Activated CD4-positive, alpha-beta T cell treated with anti-CD3 and anti-CD28 coated beads for 24 hours (primary cell): ENCODE measurements at places on chromosomes 5 and 9.

DNA sequence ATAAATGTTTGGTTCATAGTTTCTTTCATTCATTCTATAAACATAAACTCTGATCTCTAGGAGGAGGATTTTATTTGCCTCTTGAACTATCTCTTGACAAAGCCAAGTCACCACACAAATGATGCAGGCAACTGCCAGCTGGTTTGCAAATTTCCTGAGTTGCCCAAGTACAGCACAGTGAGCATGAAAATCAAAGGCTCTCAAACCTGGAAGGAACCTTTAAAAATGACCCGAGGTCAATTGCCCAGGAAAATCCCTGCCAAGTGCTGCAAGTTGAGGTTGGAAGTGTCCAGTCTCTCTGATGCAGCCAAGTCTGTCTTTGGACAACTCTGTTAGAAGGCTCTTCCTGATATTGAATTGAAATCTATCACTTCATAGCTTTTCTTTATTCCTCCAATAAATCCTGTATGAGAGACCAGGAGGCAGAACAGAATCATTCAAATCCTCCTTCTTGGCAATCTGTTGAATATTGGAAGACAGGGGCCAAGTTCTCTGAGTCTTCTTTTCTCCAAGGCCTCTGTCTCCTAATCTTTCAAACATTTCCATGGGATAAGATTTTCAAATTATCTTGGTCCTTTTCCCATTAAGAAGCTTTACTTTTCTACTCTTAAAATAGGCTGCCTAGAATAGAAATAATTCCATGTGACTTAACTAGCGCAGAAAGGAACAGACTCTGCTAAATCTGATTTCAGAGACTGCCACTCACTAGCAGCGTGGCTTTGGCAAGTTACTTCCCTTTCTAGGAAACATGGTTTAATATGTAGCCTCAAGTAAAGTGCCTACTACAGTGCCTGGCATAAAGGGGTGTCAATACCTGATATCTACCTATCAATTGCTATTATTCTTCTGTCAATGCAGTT lies 159.2 kb downstream of the SNX18 start:
- no peak for DNase-seq

DNA sequence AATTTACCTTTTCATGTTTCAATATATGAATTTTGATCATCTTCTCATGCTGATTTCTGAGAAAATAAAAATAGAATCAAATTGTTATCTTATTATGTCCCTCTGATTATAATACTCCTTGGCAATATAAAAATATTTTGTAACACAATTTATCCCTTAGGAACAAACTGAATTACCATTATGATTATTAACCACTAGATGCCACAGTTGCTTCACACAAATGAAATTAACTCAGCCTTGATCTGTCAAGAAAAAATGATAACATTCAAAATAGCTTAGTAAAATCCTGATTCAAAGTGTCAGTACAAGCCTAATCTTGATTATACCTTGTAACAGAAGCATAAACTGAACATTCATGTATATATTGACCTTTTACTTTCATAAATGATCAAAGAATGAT lies 4.8 kb upstream of the CHSY3 start:
- no peak for DNase-seq

DNA sequence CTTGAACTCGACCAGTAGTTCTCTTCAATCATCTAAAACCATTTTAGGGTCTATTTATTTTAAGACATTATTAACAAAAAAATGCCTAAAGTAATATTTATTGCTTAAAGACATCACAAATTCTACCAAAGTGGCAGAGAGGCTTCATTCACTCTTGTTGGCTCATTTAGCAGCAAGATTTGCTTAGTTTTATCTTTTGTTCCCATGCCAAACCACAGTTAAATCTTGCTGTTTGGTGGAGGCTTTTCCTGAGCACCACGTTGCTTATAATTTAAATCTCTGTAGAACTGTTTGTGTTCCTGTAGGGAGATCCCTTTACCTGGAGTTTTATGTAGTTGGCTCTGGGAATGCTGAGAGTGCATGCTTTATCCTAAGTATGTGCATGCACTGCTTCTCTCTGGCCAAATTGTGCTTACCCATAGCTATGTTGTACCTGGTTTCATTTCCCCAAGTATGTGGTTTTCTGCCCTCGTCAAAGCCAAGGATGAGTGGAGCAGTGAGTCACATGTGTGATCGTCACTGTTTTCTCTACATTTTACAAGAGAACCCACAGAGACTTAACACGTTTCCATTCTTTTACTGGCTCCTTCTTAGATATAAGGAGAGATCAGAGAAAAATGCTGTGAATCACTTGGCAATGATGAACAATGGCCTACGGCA lies 42.1 kb upstream of the MAST4 start:
- peak; percentile 19 for DNase-seq

- DNase-seq: no peak
Measured at GRCh38 chr5:76303921-76304320, 99.2 kb upstream of the IQGAP2 start.

- DNase-seq: no peak
Measured at GRCh38 chr9:89868100-89868499, 263.3 kb downstream of the GADD45G start.

DNA sequence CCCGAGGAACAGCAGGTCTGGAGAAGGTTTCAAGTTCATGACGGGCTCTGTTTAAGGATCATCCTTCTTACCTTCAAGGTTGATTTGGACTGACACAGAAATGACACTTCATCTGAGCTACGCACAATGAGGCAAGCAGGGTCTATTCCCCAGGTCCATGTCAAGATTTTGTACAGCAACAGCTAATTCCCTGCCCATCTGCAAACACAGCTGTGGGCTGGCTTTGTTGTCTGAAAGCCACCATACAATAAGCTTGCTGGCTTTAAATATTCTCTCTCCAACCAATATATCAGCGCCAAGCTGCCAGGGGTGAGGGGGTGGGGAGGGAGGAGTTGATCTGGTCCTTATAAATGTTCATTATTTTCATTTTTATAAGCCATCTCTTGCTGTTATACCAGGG lies 92.0 kb downstream of the OTULIN start:
- no peak for DNase-seq
